ENCODE measurements at places on chromosomes 2 and 18.

DNA sequence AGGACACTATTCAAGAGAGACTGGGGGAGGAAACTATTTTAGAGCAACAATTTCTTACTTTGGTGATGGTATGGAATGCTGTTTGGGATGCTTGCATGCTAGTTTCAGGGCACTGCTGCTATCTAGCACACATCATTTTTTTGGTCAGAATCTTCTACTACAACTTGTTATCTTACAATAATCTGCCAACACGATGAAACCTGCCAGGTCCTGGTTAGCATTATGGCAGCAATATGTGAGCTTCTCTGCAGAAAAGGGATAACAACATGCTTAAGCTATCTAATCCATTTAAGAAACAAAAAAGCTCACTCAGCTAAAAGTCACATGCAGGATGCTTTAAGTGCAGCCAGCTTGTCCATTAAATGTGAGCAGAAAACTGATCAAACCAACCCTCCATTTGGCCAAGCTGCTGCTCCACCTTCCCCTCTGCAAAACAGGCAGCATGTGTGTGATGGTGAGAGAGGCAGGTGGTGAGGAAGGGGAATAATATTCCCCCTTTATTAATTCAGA, 30.1 kb downstream of the GAREM2 start:
- DNase-seq, result no peak

GRCh38 chr2:23516520-23517256, 131.7 kb downstream of the KLHL29 start:
- DNase-seq, result no peak

DNA sequence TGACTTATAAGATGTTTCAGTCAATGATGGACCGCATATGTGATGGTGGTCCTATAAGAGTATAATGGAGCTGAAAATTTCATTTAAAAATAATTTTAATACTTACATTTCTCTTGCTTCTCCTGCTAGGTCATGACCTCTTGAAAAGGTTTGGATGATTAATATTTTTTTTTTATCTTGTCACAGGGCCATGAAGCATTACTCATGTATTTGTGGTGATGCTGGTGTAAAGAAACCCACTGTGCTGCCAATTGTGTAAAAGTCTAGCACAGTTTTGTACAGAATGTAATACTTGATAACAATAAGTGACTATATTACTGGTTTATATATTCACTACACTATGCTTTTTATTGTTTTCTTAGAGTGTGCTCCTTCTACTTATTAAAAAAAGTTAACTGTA, 124.2 kb upstream of the CELF4 start:
- no peak for DNase-seq

GRCh38 chr2:97673182-97673914, 3.8 kb downstream of the C2orf92 start:
- DNase-seq, result no peak

Measured in effector CD8-positive, alpha-beta T cell (primary cell).